ENCODE measurements at places on chromosomes 1 and 21.

GRCh38 chr1:33219886-33220661 lies 36.2 kb upstream of the ZNF362 start:
- DNase-seq: no peak

GRCh38 chr1:10299151-10299550 lies 88.8 kb downstream of the KIF1B start:
- DNase-seq: no peak

- DNase-seq: no peak
Observed at GRCh38 chr1:235945775-235946570, 79.3 kb upstream of the LYST start.

DNA sequence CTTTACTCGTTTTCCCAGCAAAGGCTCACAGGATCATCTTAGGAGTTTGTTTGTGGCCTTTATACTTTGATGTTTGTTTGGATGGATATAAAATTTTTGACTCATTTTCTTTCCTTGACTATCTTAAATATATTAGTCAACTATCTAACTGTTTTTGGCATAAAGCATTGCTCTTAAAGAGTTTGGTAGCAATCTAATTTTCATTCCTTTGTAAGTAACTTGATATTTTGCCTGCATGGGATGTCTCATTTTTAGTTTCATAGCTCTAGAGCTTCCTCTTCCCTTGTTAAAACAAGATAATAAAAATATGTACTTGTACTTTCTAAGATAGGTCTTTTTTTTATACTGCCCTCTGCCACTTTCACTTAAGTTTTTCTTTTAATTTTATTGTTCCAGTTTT lies 161.9 kb downstream of the MAGI3 start:
- DNase-seq: no peak

DNA sequence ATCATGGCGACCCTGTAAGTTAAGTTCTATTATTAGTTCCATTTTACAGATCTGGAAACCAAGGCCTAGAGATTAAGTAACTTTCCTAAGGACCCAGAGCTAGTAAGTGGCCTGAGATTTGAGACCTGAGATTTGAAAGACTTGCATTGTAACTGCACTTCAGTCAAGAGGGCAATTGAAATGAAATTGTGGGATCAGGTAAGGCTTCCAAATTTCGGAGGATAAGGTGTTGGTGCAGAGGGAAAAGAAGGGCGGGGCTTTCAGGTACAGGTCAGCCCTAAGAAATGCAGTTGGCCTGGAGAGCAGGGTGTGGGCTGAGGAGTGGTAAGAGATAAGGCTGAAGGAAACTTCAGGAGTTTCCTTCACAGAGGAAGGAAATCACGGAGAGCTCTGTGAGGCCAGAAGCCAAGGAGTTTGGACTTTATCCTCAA lies 51.1 kb downstream of the SLC16A1 start:
- no peak for DNase-seq

GRCh38 chr1:17686258-17686657 lies 68.9 kb upstream of the ACTL8 start:
- DNase-seq: no peak

DNA sequence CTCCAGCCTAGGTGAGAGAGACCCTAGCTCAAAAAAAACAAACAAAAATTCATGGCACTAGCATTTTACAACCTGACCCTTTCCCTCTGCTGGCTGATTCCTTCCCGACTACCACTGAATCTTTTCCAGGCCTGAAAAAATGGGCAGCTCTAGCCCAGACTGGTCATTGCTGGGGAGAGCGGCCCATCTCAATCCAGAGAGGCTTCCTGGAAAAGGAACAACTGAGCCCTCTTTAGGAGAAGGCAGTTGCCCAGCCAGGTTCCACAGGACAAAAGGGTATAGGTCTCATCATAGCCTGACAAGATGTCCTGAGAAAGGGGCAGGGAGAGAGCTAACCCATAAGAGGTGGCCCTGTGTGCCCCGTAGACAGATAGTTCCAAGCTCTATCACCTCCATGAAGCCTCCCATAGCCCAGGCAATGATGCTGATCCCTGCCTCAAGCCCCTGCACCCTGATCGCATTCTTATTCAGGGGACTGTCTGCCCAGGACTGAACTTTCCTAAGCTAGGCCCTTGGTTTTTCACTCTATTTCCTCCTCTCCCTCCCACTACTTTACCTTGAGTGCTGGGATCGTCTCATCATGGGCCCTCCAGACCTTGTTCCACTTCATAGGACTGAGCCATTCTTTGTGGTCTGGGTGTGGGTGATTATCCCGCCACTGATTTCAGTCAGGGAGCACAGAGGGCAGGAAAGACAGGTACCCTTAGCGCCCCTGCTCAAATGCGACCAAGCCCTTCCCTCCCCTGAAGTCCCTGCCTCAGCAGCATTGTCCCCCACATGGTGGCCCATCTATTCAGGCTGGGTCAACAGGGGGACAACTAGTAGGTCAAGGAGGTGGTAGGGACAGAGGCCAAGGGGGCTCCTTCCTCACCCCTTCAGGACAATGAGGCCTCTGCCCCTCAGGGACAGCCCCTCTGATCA lies 18.2 kb downstream of the RHBG start:
- no peak for DNase-seq

- no peak for DNase-seq
Observed at GRCh38 chr1:245575710-245576109, 420.9 kb downstream of the KIF26B start.

GRCh38 chr21:25927195-25927880 lies 192.6 kb downstream of the GABPA start:
- DNase-seq: no peak

- DNase-seq: no peak
Observed at GRCh38 chr1:23035823-23036452, 16.7 kb downstream of the KDM1A start.

- no peak for DNase-seq
Observed at GRCh38 chr1:21742578-21742977, 40.4 kb downstream of the USP48 start.

DNA sequence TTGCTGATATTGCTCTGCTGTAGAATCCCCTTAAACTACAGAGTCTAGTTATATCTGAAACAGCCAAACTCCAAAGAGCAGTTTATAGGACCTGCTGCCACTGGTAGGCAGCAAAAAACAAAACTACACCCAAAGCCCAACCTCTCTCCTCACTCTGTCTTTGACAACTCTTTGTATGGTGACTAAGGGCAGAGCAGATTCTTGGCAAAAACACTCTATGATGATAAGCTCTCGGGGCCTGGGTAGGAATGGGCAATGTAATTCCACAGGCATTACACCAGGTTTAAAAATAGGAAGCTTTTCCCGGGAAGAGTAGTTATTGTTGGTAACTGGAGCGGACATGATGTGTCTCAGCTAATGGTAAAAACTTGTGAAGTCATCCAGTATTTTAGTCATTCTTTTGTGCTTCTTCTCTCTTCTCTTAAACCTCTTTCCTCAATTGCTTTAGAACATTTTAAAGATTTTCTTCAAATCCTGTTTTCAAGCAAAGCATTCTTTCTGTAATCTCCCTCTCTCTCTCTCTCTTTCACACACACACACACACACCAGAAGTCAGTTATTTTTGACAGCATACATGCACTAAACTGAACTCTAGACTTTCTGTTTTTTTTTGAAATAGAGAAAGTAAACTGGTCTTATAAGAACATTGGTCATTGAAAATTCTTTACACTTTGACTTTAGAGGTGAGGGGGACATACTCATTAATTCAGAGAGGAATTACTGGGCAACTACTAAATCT lies 193.5 kb downstream of the PAPPA2 start:
- DNase-seq: no peak

DNA sequence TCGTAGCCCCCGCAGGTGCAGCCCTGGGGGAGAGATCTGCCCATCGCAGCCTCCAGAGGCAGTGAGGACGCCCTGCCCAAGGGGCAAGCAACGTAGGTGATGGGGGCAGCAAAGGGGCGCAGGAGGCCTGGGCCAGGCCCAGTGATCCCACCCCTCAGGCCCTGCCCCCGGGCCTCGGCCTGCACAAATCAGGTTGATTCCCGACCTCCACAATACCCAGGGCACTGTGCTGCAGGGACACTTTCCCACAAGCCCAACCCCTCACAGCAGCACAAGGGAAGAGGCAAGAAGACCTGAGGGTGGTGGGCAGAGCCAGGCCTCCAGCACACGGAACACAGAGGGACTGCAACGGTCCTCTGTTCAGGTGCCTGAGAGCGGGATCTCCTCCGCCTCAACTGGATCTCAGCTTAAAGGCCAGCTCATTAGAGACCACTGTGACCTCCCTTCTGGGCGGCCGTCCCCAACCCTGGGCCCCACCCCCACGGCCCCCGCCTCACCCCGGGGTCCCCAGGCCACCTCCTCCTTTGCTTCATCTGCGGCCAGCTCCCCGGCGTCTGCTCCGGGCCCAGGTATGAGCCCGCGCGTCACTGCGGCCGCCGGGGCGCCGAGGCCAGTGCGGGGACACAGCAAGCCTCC lies 812 bp upstream of the ARF1 start:
- DNase-seq: no peak

DNA sequence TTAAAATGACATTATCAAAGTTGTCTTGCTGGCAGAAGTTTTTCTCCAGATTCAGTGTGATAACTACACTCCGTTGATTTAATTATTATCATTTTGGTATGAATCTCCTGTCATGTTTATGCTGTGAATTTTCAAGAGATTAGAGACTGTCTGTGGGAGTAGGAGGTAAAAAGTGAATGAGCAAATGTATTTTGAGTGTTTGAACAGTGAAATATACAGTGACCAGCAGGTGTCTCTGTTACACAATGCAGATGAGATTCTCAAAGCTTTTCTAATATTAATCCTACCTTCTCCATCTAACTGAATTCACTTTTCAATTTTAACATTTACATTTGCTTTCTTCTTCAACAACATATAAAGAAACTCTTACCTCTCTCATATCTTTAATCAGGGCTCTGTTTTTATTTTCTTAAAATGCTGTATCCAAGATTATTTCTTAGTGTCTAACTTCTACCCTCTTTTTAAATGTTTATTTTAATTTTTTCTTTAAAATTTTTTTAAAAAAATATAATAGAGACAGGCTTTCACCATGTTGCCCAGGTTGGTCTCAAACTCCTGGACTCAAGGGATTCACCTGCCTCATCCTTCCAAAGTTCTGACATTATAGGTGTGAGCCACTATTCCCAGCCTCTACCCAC lies 20.9 kb upstream of the HSPA13 start:
- no peak for DNase-seq

DNA sequence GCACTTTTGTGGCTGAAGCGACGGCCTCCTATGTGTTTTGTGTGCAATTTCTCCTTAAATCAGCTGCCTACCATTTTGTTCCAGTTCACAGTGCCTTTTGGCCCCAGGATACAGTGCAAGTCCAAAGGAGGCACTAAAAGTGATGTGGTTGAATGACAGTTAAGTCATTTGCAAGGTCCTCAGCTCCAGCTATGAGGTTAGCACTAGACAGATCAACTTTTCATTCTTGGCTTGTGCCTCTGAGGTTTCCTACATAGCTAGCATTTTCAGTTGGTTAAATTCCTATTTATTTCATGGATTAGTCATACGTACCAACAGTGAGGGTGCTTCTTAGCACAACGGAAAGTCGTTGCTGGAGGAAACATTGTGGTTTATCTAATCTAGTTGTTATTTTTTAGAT lies 59.3 kb upstream of the NTPCR start:
- no peak for DNase-seq

DNA sequence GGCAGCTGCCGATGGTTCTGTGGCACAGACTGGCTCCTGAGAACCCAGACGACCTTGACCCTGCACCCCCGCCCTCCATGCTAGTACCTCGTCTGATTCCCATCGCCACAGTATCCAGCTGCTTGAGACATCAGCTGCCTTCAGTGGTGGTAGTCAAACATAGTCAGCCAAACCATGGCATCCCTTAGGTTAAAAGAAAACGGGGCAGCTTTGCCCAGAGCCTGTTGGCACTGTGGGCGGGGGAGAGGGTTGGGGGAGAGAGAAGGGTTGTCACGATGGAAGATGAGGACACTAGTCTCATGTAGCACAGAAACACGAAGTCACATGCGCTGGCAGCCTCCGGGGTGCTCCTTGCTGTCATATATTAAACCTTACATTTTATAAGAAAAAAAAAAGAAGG lies 961 bp upstream of the TDRD5 start:
- no peak for DNase-seq

- no peak for DNase-seq
Observed at GRCh38 chr1:38558055-38558454, 301.5 kb downstream of the RRAGC start.

DNA sequence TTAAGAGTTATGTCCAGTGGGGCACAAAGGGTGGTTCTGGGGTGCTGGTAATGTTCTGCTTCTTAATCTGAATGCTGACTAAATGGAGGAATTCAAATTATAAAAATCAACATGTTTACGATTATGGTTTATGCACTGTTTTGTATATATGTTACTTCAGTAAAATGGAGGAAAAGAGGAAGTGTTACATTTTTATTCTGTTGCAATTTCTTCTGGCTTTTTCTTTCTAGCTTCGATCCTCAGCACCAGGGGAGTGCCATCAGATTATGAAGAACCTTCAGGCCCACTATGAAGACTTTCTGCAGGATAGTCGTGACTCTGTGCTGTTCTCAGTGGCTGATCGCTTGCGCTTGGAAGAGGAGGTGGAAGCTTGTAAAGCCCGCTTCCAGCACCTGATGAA lies 105.5 kb downstream of the MACF1 start:
- DNase-seq: no peak

DNA sequence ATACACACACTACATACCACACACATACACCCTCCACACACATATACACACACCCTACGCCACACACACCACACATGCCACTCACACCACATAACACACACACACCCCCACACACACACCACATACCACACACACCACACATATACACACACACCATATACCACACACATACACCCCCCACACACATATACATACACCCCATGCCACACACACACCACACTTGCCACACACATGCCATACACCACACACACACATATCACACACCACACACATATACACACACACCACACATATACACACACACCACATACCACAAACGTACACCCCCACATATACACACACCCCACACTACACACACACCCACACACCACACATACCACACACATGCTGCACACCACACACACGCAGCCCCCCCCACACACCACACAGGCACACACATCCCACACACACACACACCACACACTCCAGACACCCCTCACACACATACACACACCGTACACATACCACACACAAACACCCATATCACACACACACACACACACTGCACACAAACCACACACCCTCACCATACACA lies 76.7 kb upstream of the TMPRSS2 start:
- DNase-seq: no peak

- no peak for DNase-seq
Observed at GRCh38 chr1:240888787-240889048, 276.8 kb upstream of the GREM2 start.

- no peak for DNase-seq
Observed at GRCh38 chr1:91742848-91743292, 143.1 kb downstream of the TGFBR3 start.

DNA sequence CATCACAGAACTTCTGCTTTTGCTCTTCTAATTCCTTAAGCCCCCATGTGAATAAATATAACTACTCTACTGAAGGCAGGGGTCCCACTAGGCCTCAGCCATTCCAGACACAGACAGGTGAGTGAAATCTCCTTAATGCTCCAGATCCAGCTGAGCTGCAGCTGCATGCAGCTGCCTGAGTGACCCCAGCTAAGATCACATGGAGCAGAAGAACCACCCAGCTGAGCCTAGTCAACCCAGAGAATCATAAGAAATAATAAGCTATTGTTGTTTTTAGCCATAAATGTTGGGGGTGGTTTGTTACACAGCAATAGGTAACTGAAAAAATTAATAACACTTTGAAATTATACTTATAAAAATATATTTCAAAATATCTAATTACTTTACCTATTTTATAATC lies 220.3 kb downstream of the SIPA1L2 start:
- DNase-seq: no peak

Measured in effector CD4-positive, alpha-beta T cell (primary cell).